NCI-H446 (cell line): ENCODE measurements at places on chromosomes 12 and 14.

DNA sequence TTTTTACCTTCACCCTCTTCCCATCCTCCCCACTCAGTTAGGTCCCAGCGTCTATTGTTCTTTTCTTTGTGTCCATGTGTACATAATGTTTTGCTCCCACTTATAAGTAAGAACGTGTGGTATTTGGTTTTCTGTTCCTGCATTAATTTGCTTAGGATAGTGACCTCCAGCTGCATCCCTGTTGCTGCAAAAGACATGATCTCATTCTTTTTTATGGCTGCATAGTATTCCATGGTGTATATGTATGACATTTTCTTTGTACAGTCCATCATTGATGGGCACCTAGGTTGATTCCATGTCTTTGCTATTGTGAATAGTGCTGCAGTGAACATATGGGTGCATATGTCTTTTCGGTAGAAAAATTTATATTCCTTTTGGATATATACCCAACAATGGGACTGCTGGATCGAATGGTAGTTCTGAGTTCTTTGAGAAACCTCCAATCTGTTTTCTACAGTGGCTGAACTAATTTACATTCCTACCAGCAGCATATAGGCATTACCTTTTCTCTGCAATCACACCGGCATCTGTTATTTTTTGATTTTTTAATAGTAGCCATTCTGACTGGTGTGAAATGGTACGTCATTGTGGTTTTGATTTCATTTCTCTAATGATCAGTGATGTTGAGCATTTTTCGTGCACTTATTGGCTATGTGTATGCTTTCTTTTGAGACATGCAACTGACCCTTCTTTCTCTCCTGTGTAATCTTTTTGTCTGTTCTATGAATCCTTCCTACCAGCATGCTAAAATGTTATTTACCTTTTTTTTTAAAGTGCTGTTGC, 279.7 kb upstream of the AMIGO2 start:
- DNase-seq = no peak

DNA sequence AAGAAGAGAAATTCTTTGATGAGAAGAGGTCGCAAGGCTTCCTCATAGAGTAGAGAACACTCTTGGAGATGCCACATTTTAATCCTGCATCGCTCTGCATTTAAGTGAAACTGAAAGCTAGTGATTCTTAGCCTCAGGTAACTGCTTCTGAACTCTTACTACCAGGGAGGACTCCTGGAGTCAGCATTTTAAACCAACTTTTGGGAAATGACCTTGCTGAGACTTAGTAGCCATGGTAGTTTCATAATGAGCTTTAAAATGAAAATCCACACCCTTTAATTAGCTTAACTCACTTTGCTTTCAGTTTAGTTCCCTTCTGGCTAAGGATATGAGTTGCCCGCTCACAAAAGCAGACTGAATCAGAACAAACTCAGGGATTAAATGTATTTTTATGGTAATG, 80.3 kb downstream of the SYNE2 start:
- no peak for DNase-seq

- no peak for DNase-seq
Measured at GRCh38 chr12:108840605-108841332, 16.6 kb downstream of the SSH1 start.

DNA sequence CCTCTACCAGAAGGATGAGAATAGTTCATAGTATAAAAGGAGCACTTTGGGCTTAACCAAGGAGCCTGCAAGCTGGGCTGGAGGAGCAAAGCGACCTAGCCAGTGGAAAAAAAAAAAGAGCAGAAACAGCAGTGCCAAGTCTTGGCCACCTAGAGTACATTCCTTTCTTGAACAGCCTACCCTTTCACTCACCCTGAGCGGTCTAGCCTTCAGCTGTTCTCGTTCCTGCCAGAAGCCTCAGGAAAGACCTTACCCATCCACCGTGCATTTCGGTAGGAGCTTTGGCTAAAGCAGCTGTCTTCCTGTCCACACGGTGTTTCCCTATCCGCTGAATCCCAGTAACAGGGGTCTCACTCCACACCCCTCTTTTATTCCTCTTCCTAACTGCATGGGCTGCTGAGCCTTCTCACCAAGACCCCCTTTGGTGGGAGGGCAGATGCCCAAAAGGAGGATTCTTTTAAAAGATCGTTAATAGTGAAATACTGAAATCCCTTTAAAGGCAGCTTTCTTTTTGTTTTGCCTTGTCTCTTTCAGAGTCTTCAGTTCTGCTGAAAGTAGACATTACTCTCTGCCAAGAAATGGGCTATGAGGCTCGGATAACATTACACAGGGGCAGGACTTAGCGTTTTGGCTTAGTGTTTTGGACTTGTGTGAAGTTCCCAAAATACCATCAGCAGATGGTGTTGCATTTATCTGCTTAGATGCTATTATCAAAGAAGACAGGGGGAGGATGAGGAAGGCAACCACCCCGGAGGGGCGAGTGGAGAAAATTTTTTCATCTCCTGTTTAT, 88.5 kb upstream of the METAP2 start:
- DNase-seq = peak; percentile 31

- DNase-seq = no peak
Measured at GRCh38 chr14:70665448-70666360, 24.0 kb downstream of the TTC9 start.
